ENCODE measurements at places on chromosomes 11 and 22.
A peak's percentile ranks its signal among the peaks of the same experiment; 100 is the strongest.

DNA sequence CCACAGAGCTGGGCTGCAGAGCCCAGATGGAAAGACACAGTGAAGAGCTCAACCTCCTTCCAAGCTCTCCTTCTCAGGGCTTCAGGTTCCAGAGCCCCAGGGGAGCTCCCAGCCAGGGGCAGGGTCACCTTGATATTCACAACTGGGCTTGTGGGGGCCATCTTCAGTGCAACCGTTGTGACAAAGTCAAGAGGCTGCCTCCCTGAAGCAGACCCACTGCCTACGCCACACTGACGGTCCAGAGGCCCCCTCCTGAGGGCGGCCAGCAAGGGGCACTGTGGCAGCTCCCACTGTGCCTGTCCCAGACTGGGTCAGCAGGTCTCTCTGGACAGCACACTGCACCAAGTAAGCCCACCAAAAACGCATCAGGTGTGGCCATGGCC lies 84.1 kb downstream of the DGCR2 start:
- DNase-seq = no peak

GRCh38 chr22:35656284-35656752 lies 8.1 kb downstream of the APOL6 start:
- DNase-seq = no peak

- DNase-seq = no peak
Observed at GRCh38 chr11:111019451-111019850, 226.1 kb upstream of the POU2AF2 start.

- DNase-seq = no peak
Observed at GRCh38 chr11:113481672-113482071, 6.5 kb upstream of the DRD2 start.

DNA sequence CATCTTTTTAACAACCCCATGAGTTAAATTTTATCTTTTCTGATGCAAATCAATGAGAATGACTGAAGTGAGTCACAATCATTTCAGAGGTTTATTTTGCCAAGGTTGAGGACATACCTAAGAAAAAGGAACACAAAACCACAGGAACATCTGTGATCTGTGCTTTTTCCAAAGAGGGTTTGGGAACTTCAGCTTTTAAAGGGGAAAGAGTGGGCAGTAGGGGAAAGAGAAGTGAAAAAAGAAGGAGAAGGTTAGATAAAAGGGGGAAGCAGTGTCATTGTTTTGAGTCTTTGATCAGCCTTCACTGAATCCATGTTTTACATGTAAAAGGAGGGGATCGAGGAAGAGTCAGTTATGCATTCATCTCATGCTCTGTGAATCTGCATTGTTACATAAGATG lies 45.3 kb upstream of the SPON1 start:
- DNase-seq = no peak

DNA sequence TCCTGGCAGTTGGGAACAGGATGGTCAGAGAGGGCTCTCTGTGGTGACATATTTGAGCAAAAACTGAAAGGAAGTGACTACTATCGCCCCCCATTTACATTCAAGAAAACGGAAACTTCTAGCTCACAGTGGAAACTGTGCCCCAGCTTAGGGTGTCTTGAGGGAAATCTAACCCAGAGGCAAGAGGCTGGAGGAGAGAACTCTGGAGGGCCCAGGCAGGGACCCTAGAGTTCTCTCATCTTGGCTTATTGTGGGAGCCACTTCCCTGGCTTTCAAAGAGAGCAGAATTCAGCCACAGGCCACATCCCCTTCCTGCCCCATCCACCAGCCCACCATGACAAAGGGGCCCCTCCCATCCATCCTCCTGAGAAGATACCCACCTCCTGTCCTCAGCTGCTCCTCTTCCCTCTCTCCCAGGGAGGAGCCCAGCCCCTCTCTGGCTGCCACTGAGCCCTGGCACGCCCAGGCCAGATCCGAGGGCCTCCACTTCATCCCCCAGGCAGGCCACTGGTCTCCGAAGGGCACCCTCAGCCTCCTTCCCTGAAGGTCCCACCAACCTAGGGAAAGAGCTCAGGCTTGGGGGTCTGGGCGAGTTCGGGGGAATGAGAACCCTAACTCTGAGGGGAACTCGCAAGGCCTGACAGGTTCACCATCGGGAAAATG lies 1.6 kb upstream of the TMPRSS13 start:
- no peak for DNase-seq

- DNase-seq = no peak
Observed at GRCh38 chr11:58914821-58915543, 24.3 kb upstream of the GLYATL1 start.

DNA sequence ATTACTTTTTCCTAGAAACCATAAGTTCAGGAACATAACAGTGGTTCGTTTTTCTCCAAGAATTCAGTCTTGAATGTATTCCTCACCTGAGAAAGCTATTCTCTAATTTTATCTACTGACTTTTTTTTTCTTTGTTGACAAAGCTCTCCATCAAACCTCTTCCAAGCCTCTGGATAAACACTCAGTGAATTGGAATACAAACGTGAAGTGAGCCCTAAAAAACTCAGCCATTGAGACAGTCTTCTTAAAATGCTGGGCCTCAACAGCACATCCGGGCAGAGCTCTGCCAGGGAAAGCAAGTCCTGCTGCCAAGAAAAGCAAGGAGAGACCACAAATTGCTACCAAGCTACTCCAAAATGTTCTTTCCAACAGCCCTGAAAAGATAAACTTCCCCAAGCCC lies 7.7 kb upstream of the SLC1A2 start:
- DNase-seq = peak; percentile 55

DNA sequence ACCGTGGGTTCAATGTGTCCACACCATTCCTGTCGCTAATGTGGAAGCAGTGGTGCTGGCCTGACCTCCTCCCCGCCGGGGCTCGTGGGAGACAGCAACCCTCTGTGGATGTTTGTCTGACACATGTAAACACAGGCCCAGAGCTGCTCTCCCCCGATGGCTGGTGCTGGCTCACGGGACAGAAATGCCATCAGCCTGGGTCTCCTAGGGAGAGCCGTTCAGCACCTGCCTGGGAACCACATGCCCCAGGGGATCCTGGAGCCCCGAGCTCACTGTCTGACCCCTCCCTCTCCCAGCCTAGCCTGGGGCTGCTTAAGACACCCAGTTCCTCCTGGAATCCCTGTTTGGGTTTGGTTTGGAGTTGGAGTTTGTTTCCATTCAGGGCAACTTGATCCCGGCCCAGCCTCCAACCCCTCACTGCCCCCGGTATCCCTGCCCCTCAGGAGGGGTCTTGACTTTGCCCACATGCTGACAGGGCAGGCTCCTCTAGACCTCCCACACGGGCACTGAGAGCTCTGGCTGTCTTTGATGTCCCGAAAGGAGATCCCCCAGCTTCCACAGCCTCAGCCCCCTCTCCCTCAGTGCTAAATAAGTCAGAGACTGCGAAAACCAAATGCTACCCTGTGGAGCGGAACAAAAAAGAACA lies 50.9 kb upstream of the WNT11 start:
- no peak for DNase-seq

Measured in NCI-H1092 treated with DMSO at 0.1 percent for 48 hours (cell line).